Stimulated activated CD8-positive, alpha-beta memory T cell treated with anti-CD3 and anti-CD28 coated beads, Interleukin-7, amount 100 ng/mL, for 1 hour (primary cell): ENCODE measurements at places on chromosomes 5 and 9.

GRCh38 chr5:77662635-77663034 is 24.1 kb upstream of the OTP start:
- DNase-seq, result no peak

DNA sequence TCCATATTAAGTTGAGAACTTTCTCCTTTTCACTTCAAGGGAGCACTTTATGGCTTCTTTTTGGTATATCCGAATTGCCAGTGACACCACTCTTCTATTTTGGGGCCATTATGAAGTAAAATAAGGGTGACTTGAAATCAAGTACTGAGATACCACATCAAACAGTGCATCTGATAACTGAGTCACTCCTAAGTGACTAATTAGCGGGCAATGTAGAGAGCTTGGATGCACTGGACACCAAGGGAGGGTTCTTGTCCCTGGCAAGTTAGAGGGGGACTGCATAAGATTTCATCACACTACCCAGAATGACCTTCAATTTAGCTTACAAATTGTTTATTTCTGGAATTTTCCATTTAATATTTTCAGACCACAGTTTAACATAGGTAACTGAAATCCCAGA is 813.9 kb upstream of the CDH10 start:
- DNase-seq, result no peak

GRCh38 chr5:110718311-110718710 is 8.2 kb downstream of the TMEM232 start:
- DNase-seq, result no peak

GRCh38 chr9:110977259-110977709 is 61.0 kb downstream of the LPAR1 start:
- DNase-seq, result no peak

DNA sequence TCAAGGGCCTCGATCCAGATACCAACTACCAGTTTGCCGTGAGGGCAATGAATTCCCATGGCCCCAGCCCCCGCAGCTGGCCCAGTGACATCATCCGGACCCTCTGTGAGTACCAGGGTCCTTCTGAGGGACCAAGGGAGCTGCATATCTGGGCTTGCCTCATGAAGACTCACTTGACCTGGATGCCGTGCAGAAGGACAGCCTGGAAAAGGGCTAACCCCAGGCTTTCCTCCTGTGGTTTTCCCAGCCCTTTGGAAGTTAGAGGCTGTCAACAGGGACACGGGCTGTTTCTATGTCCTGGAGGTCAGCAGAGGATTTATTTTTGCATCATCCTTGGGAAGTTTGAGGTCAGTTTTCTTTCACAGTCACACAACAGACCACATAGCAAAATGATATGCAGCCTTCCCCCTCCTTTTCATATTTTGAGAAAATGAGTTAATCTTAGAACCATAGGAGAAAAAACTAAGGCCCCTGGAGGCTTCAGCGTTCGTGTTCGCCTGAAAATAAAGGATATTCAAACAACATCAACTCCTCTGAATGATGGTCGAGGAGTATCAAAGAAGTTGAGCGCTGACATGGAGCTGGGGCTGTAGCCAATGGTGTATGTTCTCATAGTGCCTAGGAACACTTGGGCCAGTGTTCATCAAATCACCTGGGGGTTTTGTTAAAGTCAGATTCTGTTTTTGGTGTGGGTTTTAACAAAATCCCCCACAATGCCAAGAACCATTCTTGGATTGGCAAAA is 112.2 kb downstream of the EGFLAM start:
- DNase-seq, result no peak

GRCh38 chr5:138658676-138659075 is 83.5 kb upstream of the HSPA9 start:
- DNase-seq, result no peak

- no peak for DNase-seq
Measured at GRCh38 chr5:43315263-43315662, 2.1 kb upstream of the HMGCS1 start.

GRCh38 chr5:75469017-75469416 is 42.4 kb downstream of the CERT1 start:
- no peak for DNase-seq

DNA sequence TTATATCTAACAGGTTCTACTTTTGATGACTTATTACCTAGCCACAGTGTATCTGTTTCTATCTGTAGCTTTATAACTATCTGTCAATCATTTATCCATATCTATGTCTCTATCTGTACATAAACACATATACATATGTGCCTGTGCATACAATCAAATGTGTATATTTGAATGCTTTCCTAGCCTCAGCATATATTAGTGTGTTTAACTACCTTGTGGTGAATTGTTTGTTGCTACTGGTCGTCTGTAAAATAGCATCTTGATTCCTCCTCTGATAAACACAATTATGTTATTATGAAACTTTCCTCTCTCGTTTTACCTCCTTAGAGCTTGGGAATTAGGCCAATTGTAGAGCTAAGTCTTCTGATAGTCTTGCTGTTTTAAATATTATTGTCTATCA is 44.4 kb downstream of the PARP8 start:
- DNase-seq, result no peak

- no peak for DNase-seq
Measured at GRCh38 chr5:172788771-172789686, 18.0 kb upstream of the DUSP1 start.

GRCh38 chr5:38381361-38381760 is 123.0 kb downstream of the EGFLAM start:
- no peak for DNase-seq

GRCh38 chr9:117250610-117251215 is 164.1 kb downstream of the ASTN2 start:
- DNase-seq, result no peak

GRCh38 chr9:79623799-79624721 is 52.3 kb downstream of the TLE4 start:
- peak; percentile 7 for DNase-seq

DNA sequence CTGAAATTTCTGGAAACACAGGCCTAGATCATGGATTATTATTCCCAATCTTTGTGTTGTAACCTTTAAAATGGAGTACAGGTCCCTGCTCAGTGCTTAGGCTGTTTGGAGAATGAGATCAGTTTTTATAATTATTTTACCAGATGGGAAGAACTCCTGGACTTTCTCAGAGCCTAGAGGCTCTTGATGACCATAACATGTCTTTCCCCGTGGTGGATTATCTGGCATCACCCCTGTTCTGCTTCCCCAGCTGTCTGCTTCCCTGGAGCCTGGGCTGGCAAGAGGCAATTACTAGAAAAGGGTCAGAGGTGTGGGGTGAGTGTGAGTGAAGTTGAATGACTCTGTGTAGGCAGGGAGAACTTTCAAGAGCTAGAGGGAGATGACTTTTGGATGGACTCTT is 143.0 kb downstream of the CARTPT start:
- DNase-seq, result no peak

DNA sequence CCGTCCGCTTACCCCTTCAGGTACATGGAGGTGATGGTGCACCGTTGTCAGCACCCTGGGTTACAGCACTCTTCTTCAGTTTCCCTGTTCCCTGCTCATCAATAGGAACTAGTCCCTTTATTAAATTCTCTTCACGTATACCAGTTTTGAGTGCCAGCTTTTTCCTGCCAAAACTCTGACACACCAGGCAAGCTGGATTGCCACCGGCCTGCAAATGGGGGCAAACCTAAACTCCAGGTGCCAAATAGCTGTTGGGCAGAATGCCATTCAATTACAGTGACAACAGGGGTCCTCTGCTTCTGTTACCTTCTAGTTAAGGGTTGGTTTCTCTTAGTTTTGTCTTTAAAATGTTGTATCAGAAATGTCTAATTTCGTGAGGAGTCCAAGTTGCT is 400.4 kb downstream of the OSTF1 start:
- DNase-seq, result no peak

DNA sequence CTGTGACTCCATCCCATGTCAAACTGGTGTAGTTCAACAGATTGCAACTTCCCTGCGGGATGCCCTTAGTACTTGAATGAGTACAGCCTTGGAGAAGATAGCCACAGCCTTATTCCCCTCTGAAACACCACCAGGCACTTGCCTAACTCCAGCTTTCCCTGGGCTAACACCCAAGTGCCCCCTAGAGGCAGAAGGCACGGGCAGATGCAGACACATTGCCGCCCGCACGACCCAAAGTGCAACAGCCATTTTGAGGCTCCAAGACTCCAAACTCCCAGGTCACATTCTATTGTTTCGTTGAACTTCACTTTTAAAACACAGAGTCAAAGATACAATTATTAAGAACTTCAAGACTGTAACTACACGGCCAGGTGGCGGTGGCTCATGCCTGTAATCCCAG is 163.6 kb upstream of the CDH6 start:
- DNase-seq, result no peak

DNA sequence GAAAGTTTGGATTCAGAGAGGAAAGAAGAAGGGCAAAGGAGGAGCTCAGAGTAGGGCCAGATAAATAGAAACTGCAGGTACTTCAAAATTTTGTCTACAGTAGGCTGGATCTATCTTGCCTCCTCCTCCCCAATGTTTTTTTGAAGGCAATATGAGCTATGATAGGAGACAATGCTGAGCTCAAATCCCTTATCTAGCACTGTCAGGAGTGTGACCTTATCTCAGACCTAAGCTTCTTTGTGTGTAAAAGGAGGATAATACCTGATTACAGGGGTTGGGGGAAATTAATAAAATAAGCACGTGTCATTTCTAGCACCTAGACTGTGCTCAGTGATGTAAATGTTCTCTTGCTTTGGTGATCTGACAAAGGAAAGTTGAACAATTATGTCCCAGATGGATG is 137.8 kb upstream of the CD180 start:
- no peak for DNase-seq

DNA sequence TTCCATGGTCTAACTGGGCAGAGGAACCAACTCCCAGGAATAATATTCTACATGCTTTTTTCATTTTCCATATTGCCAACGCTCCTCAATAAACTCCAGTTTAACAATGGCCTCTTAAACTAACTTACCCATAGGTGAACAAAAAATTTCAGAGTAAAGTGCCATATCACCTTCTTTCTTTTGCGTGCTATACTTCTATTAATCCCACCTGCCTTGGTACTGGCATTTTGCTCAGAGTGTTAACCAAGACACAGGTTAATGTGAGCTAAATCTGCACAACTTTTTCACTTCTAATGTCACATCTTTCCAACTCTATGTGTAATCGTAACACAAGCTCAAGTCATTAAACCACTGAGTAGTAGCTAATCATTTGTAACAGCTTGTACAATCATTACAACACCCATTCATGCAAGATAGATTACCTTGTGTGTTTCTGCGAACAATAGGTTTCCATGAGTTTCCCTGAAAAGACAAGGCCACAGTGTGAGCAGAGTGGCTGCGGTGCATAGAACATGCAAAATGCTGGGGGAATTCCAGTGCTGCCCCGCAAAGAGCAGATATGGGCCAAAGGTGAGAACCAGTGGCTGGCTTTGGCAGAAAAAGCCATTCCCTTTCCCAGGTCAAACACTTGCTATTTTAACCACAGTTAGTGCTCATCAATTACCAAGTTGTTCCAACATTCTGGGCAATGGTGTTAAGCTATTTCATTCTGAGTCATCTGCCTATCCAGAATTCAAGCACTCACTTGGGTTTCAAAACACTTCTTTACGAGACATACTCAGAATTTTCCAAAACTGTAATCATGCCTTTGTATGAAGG is 42.8 kb downstream of the TIMD4 start:
- DNase-seq, result no peak

DNA sequence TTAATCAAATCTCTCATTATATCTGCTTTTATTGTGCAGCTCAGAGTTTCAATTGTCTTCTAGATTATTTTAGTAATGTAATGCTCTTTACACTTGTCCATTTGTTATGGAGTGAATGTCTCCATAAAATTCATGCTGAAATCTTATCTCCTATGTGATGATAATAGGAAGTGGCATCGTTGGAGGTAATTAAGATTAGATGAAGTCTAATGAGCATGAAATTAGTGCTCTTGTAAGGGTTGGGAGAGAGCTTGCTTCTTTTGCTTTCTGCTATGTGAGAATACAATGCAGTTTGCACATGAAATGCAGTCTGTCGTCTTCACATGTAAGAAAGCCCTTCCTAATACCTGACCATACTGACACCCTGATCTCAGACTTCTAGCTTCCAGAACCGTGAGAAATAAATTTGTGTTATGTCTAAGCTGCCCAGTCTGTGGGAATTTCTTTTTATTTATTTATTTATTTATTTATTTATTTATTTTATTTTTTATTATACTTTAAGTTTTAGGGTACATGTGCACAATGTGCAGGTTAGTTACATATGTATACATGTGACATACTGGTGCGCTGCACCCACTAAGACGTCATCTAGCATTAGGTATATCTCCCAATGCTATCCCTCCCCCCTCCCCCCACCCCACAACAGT is 1399.2 kb upstream of the CDH6 start:
- no peak for DNase-seq

DNA sequence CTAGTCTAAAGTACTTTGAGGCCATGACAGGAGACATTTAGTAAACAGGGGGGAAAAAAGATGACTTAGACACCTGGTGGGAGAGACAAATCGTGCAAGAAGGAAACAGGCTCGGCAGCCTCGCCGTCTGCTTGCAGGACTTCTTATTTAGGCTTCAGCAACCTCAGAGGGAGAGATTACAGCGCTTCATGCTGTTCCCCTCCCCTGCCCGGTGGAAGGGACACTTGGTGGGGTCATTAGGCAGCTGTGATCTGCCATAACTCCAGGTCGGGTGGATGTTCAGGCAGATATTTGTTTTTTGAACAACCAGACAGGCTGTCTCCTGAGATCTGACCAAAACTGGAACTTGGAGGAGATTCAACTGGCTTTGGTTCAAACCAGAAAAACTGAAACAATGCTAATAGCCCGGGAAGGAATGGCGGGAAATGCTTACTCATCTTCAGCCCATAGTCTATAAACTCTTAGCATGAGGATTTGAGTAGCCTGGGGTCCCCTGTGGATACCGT is 38.1 kb upstream of the CD180 start:
- DNase-seq, result no peak
